ENCODE measurements at places on chromosomes 16 and 17.

DNA sequence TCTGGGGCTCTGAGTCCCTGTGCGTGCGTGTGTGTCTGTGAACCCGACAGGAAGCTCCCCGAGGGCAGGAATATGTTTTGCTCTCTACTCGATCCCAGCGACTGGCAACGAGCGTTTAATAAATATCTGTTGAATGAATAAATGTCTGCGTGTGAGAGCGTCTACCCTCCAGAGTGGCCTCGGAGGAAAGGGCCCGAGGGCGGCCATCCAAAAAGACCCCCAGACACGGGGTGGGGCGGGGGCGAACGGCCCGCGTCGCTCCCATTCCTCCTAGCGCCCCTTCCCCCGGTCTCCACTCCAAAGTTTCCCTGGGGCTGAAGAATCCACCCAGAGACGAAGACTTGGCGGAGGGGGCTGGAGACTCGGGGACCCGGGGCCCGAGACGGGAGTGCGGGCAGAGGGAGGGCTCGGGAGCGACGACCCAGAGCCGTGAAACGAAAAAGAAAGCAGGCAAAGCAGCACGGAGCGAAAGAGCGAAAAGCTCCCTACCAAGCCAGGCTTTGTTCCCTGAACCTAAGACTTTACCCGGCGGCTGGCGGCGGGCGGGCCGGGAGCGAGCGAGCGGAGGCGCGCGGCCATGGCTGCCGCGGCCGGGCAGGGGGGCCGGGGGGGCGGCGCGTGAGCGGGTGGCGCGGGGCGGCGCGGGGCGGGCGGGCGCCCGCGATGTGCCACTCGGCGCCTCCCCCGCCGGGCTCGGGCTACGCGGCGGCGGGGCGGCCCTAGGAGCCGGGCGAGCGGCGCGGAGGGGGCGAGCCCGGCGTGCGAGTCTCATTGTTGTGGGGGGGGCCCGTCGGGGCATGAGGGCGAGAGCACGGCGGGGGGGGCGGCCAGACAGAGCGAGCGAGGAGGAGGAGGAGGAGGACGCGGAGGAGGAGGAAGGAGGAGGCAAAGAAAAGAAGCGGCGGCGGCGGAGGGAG lies at the start of gene MLLT6:
MLLT6 (plus strand) TSS at position 668 of the 917 bp plus-strand sequence. CDS start 360 bp downstream, outside the sequence.
- DNase-seq, result peak; percentile 95

GRCh38 chr16:83231729-83232128 lies 576.0 kb upstream of the HSBP1 start:
- no peak for DNase-seq

GRCh38 chr17:73271072-73271471 lies 9.4 kb upstream of the CPSF4L start:
- no peak for DNase-seq

- DNase-seq, result no peak
Measured at GRCh38 chr17:69067274-69068047, 6.7 kb upstream of the ABCA9 start.

DNA sequence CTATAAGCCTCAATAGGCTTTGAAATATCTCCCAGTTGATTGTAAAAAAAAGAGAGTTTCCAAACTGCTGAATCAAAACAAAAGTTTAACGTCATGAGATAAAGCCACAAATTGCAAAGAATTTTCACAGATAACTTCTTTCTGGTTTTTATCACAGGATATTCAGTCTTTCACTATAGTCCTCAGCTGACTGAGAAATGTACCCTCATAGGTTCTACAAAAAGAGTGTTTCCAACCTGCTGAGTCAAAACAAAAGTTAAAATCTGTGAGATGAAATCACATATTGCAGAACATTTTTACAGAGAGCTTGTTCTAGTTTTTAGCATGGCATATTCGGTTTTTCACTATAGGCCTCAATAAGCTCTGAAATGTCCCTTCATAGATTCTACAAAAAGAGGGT lies 559.2 kb downstream of the KCNJ18 start:
- DNase-seq, result no peak

DNA sequence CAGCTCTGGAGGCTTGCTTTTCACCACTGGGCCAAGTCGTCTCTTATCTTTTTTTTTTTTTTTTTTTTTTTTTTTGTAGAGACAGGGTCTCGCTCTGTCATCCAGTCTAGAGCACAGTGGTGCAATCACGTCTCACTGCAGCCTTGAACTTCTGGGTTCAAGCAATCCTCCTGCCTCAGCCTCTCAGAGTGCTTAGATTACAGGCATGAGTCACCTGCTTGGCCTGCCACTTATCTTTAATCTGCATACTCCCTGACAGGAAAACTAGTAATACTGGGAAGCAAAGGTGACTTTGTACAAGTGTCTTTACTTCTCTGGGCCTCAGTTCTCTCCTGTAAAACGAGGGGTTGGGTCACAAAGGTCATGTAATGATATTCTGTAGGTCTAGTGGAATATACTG lies 15.0 kb downstream of the NTN1 start:
- no peak for DNase-seq

DNA sequence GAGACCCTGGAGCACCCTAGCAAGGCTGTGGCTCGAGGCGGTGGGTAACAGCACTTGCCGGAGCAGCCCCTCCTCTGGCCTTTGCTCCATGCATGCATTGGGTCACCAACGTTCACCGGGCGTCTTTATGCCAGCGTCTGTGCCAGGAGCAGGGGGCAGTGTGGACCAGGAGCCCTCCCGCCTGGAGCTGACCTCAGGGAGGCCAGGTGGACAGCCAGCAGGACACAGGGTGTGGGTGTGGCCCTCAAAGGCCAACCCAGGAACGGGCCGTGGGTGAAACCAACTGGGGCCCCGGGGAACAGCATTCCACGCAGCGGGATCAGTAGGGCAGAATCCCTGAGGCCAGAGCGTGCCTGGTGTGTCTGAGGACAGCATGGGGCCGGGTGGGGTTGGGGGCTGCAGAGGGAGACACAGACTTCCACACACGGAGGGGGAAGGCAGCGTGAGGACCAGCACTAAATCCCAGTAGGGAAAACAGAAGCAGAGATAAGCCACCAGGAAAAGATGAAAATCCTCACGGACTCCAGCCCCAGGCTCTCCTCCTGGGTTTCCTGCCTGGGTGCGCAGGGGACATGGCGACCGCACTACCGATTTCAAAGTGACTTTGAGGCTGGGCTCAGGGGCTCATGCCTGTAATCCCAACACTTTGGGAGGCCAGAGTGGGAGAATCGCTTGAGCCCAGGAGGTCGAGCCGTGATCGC lies 2.9 kb upstream of the CD7 start:
- no peak for DNase-seq

- no peak for DNase-seq
Measured at GRCh38 chr16:73051961-73052360, 4.0 kb upstream of the ZFHX3 start.

GRCh38 chr17:14351493-14351892 lies 50.6 kb downstream of the HS3ST3B1 start:
- DNase-seq, result no peak

DNA sequence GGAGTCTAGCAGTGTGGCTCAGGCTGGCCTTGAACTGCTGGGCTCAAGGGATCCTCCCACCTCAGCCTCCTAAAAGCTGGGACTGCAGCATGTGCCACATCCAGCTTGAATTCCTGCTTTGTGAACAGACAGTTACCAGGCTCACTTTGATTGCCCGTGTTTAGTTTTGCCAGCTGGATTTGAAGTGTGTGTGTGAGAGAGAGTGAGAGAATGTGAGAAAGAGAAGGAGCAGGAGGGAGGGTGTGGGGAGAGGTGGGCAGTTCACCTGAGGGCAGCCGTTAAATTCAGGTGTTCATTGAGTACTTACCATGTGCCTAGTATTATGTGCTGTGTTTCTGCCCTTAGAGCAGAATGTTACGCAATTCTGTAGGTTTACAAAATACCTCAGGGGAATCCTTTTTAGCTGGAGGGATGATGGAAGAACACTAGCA lies 4.7 kb downstream of the DUSP14 start:
- no peak for DNase-seq

DNA sequence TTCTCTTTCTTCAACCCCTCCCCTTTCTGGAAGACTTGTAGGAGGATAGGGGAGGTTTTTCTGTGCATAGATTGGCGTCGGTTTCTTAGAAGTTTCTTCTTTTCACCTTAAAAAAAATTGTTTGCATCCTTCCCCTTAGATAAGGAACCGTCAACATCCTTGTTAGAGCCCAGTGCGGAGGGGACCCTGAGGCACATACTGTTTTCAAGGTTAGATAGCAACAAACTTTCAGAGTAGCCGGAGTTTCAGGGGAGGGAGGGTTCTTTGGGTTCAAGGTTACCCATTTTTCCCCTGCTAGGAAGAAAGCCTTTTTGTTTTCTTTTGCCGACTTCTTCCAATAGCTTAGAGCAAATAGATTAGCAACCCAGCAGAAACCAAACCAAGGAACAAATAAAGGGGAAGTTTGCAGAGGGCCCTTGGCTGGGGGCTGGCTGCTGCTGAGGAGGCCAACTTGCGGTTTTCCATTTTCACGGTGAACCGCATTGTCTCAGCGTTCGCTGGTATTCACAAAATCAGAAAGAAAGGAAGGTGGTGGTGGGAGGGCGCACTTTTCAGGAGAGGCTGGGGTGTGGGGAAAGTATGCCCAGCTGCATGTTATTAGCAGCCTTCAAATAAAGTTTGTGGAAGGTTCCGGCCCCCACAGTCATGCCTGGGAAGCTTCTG lies 28.8 kb downstream of the MSI2 start:
- peak; percentile 39 for DNase-seq

DNA sequence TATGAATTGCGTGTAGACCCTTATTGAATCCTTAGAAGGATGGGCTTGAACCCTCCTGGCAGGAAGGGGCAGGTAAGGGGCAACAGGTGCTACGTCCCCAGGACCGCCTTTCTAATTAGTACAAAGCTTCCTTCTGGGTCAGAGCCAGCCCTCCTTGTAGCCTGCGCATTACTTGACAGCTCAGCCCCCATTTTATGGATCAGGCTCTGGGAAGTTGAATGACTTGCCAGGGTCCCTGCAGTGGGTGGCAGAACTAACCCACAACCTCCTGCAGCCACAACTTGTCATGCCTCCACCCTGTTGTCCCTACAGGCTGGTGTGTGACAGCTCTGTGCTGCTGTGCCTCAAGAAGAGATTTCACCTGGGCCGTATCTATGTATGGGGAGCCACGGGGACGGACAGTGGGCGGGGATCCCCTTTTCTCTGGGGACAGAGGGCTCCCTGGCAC lies 2.7 kb downstream of the MYO15B start:
- DNase-seq, result no peak

GRCh38 chr16:8768692-8769091 lies 28.7 kb downstream of the TMEM186 start:
- no peak for DNase-seq

DNA sequence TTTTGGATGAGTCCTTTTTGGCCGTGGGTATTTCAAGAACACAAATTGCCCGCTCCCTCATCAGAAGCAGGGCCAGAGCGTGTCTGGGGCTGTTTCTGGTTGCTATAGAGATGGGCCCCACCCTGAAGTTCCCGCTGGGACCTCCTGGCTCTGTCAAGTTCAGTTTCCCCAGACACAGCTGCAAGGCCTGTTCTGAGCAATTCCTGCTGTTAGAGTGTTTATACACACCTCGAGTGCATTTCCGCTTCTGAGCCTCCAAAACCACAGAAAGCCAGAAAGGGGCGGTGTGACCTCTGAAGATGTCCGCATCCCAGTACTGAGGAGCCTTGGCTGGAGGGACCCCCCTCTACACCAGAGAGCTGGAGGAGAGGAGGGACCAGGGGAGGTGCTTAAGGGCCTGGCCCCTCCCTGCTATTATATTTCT lies 9.3 kb upstream of the WBP2 start:
- DNase-seq, result no peak

DNA sequence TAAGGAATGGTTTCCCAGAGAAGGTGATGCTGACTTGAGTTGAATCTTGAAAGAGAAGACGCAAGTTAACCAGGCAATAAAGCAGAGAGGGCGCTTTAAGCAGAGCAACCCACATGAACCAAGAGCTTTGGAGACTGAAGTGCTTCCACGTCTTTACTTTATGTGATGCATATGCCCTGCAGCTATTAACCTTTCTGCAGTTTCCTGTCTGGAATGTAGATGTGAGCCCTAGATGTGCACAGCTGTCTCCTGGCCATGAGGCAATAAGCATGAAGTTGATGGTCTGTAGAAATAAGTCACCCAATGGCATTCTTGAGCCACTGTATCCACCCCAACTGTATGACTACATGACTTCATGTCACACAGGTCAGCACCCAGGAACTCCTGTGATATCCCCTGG lies 5.7 kb upstream of the CHST4 start:
- no peak for DNase-seq

- no peak for DNase-seq
Measured at GRCh38 chr17:73316919-73317505, 5.2 kb upstream of the CDC42EP4 start.

DNA sequence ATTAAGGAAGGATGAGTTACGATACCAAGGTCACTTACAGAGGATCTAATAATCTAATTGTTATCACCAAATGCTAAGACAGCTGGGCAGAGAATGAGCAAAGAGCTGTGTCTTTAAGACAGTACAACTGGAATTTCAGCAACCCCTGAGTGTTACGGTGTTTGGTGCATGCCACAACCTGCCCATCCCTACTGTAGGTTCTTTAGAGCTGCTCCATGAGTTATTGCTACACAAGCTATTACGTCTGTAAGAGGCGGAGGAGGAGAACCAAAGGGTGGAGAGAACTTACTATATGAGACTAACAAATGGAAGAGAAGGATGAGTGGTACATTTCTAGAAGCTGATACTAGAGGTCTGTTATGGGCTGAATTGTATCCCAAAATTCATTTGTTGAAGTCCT lies 14.2 kb upstream of the C17orf78 start:
- DNase-seq, result no peak

GRCh38 chr17:2174468-2175293 lies 119.8 kb downstream of the HIC1 start:
- DNase-seq, result no peak

- DNase-seq, result no peak
Measured at GRCh38 chr16:84720177-84720579, 20.4 kb downstream of the USP10 start.

- DNase-seq, result no peak
Measured at GRCh38 chr16:55204069-55204468, 119.9 kb upstream of the IRX6 start.

DNA sequence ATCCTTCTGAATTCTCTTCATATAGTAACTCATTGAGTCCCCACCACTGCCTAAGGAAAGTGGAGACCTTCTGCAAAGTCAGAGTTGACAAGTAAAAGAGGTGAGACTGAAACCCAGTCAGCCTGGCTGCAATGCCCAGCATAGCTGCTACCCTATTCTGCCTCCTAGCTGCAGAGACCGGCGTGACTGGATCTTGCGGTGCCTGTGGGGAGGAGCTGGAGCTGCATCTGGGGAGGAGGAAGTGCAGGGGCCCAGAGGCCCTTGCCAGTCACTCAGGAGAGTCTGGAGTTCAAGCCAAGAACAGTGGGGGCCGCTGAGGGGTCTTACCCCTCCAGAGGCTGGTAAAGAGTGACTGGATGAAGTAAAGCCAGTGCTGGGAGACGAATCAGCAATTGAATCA lies 35.0 kb upstream of the ZNF423 start:
- no peak for DNase-seq

- no peak for DNase-seq
Measured at GRCh38 chr17:81723651-81724209, 11.6 kb downstream of the SLC25A10 start.
